ENCODE measurements at places on chromosomes 5 and 9.

- DNase-seq, result no peak
These were observed 51.3 kb upstream of the GRIA1 start for GRCh38 chr5:153439130-153439529.

DNA sequence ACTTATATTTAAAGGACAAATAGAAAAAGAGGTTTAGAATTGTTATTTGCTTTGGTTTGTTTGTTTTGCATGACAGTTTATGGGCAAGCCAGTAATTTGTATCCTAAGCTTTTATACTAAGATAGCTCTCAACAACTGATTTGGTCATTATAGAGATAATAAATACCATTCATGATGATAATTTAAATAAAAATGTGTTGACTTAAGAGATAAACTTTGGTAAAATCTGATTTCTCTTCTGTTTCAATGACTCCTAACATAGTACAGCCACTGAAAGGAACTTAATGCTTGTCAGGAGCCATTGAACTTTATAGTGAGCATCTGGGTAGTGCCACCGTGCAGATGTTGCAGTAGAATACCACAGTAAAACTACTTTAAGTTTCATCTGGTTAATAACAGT, 160.7 kb upstream of the ACOT12 start:
- DNase-seq, result no peak

DNA sequence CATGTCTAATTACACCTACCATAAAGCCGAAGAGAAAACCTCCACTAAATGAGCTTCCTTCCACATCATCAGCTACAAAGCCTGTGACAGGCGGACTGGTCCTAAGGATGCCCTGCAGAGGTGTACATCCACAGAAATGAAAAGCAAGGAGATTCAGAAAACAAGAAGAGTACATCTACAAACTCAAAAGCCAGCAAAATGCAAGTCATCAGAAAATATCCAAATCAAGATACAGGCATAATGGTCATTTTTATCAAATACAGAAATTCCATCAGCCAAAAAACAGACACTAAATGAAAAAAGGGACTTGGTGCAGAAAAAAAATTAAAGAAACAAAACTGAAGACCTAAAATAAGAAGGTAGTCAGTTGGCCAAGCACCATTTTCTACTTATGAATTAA, 79.7 kb downstream of the FRMD3 start:
- no peak for DNase-seq

DNA sequence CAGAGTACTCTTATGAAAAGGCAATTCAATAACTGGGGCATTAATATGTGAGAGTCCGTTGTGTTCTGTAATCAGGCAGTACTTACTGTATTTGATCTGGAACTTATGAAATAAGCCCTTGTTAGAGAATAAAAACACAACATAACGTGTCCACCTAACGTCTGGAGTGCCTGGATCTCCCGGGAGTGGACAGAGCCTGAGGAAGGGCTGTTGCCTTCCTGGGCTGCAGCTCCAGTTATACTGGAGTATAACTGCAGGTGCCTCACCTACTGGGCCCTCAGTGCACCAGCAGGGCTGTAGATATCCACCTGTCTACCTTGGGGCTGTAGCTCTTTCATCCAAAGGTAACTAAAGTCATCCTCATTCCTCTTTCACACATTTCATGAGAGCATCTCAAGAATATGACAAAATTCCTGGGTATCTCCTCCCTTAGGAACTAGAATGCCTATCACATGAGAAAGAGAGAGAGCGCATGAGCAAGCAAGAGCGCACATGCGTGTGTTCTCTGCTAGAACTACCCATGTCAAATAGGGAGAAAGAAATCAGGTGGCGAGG, 200.1 kb downstream of the GAPVD1 start:
- DNase-seq, result no peak

DNA sequence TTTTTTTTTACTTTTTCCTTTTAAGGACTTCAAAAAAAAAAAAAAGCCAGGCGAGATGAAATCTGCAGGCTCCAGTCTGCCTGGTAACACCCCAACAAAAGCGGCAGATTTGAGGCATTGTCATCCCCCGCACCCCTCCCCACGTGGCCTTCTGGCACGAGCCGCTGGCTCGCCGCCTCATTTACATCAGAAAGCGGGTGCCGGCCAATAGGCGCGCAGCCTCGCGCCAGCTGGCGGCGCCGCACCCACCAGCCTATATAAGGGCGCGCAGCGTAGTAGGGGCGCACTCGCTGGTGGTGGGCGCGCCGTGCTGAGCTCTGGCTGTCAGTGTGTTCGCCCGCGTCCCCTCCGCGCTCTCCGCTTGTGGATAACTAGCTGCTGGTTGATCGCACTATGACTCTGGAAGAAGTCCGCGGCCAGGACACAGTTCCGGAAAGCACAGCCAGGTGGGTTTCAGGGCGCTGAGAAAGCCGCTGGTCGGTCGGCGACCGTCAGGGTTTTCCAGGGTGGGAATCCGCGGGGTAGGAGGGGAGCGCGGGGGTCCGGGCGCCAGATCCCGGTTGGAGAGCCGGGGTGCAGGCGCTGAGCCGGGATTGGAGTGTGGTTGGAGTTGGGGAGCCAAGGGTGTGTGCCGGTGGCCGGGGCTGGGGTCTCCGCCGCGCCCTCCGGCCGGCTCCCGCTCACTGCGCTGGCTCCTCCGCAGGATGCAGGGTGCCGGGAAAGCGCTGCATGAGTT, at the start of gene GADD45G:
Gene GADD45G (plus strand): TSS at position 284 of the 736 bp plus-strand sequence. CDS start 110 bp downstream, at position 394.
- peak; percentile 91 for DNase-seq

DNA sequence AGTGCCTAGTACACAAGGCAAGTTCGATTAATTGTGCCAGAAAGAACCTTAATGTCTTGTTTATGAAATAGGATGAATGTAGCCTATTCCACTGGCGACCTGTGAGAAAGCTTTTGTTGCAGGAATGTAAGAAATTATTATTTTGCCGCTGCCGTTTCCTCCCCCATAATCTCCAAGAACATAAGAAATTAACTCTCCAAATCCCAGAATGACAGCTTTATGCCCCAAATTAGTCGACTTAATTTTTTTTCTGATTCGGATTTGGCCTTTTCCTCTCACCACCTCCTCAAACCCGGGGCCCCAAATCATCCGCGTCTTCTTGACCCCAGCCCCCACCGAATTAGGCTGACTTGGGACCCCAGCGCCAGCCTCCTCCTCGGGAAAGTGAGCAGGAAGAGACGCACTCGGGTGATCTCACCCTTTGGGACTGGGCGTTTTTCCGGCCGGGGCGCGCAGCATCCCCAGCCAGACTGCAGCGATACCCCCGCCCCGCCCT, 682 bp upstream of the SPTAN1 start:
- DNase-seq, result no peak

DNA sequence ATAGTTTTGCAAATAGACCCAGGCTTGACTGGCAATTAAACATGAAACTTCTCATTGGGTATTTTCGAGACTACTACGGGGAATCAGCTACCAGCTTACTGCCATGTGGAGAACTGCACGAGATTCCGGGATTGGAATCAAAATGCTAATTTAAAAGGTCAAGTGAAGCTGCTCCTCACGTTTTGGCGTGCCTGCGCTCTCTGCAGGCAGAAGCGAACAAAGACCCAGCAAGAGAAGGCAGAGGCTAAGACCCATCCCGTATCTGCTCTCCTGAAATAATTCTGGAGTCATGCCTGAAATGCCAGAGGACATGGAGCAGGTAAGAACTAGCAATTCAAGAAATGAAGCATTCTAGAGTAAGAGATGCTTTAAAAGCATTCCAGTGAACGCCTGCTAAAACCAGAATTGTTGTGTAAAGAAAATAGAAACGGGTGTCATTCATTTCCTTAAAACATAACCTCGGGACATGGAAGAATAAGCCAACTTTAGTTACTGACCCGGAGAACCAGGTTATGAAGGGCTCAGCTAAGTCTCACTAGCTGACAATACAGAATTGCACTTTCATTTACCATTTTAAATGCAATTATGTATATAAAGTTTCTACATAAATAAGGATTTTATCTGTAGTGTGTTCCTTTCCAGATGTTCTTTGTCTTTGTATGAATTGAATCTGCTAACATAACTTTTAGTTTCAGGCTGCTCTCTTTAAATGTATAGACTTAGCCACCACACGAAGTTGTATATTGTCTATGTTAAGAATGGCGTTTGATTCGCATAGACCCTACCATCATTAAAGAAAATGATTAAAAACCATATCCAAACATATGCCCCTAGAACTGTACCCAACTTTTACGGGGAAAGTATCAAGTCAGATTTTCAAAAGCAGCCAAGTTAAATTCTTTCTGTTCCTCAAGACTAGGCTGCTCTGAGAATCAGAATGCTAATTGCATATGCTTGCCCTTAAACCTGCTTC, 2.0 kb upstream of the MAT2B start:
- DNase-seq, result peak; percentile 27

GRCh38 chr5:96439477-96440184, 6.6 kb upstream of the PCSK1 start:
- no peak for DNase-seq

DNA sequence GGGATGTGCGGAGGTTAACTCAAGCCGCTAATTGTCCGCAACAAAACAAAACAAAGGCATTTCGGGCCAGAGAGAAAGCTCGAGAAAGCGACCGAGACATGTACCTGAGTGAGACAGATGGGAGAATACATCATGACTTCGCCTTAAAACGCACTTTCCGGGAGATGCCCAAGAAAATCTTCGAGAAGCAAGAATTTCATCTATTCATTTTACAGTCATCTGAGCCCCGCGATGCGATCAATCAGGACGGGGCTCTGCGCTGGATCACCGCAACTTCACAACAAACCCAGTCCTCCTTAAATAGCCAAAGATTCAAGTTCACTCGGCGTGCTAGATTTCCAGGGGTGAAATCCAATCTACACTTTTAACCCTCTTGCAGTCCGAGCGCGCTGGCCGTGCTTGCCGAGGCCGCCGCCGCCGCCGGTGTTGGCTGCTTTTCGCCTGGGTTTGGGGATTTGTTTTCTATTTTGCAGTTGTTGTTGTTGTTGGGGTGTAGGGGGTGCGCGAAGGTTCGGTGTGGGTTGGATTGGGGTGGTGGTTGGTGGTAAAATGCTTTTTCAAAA, 482 bp downstream of the NFIB start:
- no peak for DNase-seq

- DNase-seq, result no peak
These were observed 98.2 kb upstream of the GRHPR start for GRCh38 chr9:37324261-37324683.

- DNase-seq, result no peak
These were observed 236.4 kb upstream of the DAB2 start for GRCh38 chr5:39661026-39661779.

- DNase-seq, result no peak
These were observed 127.9 kb upstream of the TARS1 start for GRCh38 chr5:33312571-33313549.
